BJ (cell line): ENCODE measurements at places on chromosomes 13 and 19.

GRCh38 chr19:48997972-48998371 is 4.3 kb downstream of the RUVBL2 start:
- no peak for DNase-seq

DNA sequence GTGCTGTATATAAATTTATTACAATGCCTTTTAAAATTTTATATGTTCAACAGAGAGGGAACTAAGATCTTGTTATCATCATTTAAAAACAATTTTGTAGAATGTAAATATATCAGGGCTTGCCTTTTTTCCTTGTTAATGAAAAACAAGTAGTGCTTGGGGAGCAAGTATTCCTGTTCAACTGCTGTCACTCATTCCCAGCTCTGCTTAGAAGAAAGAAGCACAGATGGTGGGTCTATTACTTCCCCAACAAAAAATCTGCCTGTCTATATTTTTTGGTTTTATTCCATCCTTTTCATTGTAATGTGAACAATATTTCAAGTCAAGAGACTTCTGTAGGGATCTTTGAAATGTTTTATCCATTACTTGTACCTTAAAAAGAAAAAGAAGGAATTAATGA is 503.9 kb downstream of the GPC5 start:
- no peak for DNase-seq

- no peak for DNase-seq
Measured at GRCh38 chr19:39236527-39236926, 8.3 kb downstream of the IFNL3 start.

DNA sequence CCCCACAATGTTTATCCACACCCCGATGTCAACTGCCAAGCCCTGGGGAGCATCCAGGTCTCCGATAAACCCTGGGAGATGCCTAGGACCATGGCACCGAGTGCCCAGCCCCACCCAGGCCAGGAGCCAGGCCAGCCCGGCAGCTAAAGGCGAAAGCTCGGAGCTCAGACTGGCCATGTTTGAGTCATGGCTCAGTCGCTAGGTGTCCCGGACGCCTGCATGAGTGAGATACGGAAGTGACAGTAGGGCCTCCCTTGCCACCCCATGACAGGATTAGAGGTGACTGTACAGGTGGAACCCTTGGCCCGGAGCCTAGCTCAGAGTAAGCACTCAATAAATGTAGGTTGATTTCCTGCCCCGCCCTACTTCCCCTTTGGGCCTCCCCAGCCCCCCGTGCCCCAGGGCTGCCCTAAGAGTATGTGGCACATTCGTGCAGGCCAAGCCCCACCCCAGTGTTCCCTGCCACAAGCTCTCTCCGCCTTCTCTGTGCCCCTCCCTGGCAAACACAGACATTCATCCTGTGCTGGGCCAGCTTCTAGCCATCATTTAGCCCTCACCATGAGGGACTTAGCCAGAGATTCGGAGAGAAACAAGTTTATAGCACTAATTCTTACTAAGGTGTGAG is 5.8 kb upstream of the TPM4 start:
- no peak for DNase-seq

DNA sequence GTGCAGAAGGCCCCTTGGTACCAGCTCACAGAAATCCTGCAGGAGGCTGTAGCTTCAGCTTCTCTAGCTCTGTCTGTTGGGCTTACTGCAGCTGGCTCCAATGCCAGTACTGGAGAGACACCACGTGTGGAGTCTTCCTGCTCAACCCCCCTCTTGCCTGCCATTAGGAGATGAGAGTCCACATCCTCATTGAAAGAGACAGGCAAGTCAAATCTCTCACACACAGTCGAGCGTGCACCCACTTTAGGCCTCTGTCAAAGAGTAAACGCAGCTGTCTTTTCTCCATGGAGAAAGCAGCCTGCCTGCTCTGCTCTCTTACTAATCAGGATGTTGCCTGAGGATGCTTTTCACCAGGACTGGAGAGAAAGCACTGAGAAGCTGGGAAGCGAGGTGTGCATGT is 523.0 kb upstream of the NBEA start:
- no peak for DNase-seq

- no peak for DNase-seq
Measured at GRCh38 chr13:59477011-59477410, 686.7 kb downstream of the DIAPH3 start.

- DNase-seq: no peak
Measured at GRCh38 chr13:20815464-20815863, 41.7 kb upstream of the EEF1AKMT1 start.

GRCh38 chr19:2478278-2478755 is 2.4 kb downstream of the GADD45B start:
- no peak for DNase-seq

DNA sequence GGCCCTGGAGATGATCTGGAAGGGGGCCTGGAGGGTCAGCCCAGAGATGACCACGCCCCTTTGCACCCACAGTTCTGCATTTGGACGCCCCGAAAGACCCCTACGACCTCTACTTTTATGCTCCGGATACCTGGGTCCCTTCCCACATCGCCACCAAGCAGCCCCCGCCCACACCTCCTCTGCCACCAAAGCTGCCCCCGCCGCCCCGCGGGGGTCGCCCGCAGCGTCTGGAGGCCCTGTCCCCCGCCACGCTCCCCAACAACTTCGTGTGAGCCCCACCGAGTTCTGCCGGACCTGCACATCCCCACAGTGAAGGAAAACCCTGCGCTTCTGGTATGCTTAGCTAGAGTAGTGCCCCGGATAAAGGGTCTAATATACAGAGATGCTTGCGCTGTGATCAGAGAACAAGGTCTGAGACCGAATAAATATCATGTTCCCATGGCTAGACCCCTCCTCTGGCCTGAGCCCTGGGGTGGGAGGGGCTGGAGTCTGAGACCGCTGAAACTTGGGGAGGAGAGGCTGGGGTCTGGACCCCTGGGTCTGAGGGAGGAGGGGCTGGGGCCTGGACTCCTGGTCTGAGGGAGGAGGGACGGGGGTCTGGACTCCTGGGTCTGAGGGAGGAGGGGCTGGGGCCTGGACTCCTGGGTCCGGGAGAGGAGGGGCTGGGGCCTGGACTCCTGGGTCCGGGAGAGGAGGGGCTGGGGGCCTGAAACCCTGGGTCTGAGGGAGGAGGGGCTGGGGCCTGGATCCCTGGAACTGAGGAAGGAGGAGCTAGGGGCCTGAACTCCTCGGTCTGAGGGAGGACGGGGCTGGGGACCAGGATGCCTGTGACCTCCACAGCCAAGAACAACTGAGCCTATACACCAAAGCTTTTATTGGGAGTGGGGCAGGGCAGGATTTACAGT is 3.6 kb downstream of the GFY start:
- no peak for DNase-seq

GRCh38 chr13:33379608-33380007 is 94.1 kb upstream of the STARD13 start:
- no peak for DNase-seq

- no peak for DNase-seq
Measured at GRCh38 chr19:58578012-58578925, 5.1 kb upstream of the MZF1 start.

GRCh38 chr13:21233086-21233485 is 56.6 kb downstream of the MRPL57 start:
- DNase-seq: no peak

DNA sequence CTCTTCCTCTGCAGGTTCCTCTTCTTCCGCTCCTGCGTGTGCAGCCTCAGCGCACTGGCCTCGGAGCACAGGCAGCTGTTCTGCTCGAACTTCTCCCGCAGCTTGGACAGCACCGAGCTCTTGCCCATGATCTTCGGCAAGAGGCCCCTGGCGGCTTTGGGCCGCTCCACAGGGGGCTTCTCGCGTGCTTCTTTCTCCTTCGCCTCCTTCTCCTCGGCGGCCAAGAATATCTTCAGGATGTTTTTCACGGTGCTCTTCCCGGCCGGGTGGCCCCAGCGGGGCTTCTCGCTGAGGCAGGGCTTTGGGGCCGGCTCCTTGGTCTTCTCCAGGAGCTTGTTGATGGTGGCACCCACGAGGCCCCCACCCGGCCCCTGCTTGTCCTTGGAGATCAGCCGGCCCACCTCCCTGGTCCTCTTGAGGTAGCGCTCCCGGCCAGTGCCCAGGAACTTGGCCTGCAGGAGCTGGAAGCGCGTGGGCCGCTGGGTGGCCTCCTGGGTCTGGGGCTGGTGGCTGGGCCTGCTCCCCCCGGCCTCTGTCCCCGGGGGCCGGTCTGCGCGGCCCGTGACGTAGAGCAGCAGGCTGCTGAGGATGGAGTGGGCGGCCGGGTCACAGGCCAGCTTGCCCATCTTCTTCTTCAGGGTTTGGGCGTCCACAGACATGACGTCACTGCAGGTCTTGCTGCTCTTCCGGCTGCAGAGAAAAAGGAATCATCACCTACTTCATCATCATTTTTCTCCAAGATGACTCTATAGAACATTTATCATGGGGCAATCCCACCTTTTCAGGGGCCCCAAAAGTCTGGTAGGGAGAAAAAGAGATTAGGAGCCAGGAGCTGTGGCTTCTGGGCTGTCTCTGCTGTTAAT is 43.8 kb upstream of the GRTP1 start:
- DNase-seq: no peak

DNA sequence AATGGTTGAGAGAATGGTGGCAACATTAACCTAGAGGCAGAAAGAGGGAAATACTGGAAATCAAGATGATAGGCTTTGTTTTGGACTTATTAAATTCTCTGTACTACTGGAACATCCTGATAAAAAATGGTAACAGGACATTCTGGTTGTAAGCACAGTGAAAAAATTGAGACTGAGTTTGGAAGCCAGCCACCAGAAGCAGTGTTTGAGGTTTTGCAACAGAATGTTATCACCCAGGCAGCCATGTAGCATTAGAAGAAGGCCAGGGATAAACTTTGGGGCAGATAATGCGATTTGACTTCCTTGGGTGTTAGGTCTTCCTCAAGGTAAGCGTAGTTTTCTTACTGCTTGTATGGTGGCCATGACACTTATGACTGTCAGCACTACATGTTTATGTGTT is 307.4 kb downstream of the ATP8A2 start:
- no peak for DNase-seq
